ENCODE measurements at places on chromosomes 2 and 18.

DNA sequence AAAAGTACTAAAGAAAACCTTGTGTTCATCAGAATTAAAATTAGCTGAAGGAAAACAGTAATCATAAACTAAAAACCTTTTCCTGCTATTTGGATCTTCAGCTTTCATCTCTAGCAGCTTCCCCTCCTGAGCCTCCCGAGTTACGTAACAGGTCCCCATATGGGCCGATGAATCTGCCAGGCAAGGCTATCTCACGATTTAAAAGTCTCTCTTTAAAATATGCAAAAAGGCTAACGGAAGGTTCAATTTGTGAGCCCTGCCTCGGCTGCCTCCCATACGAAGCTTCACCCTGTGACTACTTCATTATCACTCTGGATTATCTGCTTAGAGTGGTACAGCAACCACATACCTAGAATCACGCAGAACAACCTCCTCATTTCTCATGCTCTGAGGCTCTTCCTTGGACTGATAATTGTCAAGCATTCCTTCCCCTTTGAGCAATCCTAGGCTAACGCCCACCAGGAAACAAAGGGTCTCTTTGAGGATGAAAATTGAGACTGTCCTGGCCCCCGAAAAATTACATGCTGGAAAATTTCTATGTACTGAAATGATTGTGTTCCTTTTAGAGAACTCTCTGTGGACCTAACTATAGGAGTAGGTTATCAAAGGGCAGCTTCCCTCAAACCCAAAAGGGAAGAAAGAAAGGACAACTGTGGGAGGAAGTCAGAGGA is 147.4 kb downstream of the ZEB2 start:
- no peak for DNase-seq

DNA sequence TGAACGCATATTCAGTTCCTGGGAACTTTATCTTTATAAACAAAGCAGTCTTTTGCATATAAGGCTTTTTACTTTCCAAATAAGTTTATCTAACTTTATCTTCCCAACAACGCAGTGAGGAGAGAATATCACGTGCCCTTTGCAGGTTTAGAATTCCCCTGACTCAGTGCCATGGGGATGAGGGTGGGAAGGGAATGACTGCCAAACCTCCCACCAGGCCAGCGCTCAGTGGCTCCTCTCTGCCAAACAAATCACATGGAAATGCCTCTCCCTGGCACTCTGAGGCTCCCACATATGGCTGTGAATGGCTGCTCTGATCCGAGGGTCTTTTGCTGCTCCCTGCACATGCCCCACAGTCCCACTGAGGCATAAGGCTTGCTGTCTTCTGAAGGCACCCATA is 158.3 kb downstream of the DNAH6 start:
- DNase-seq: no peak

GRCh38 chr2:59266453-59266852 is 1025.3 kb upstream of the FANCL start:
- DNase-seq: no peak

DNA sequence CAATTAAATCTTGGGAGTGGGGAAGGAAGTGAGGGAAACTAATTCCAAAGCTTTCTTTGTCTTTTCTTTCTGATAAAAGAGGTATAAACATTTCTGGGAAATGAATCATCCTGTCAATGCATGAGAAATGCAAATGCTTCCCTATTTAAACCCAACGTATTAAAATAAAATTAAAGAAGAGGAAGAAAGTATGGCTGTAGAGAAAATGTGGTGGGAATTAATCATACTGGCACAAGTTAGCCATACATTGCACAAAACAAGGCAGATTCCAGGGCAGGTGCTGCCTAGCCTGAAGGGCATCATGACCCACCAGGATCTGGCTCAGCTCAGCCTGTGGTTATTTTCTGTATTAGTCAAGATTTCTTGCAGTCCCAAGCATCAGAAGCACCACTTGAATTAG is 338.0 kb downstream of the NYAP2 start:
- no peak for DNase-seq

- DNase-seq: no peak
These were observed 12.4 kb upstream of the IL1RN start for GRCh38 chr2:113114996-113115395.

DNA sequence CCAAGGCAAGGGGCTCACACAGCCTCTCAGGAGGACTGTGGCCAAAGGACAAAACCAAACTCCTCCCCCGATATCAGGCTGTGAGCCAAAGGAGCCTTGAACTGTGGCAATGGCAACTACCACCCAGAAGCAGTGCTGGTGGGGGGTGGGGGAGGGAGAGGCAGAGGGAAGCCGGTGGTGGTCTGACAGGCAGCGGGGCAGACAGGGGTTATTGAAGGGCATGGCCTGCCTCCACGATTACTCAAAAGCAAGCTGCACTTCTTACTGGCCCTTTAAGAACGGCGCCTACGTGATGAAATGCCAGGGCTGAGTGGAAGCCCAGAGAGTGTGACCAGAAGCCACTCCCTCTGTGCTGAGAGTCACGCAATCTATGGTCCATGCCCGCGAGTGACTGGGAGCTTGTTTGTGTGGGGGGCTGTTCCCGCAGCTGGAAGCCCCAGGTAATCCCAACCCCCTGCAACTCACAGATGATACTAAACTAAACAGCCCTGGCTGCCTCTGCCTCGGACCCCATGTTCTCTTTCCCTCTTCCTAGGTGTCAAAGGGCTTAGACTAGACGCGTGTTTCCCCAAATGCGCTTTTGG is 128.2 kb upstream of the CXCR4 start:
- DNase-seq: peak; percentile 85

DNA sequence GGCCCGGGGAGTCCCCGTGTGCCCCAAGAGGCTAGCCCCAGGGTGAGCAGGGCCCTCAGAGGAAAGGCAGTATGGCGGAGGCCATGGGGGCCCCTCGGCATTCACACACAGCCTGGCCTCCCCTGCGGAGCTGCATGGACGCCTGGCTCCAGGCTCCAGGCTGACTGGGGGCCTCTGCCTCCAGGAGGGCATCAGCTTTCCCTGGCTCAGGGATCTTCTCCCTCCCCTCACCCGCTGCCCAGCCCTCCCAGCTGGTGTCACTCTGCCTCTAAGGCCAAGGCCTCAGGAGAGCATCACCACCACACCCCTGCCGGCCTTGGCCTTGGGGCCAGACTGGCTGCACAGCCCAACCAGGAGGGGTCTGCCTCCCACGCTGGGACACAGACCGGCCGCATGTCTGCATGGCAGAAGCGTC is 16.9 kb upstream of the FAHD2A start:
- no peak for DNase-seq

DNA sequence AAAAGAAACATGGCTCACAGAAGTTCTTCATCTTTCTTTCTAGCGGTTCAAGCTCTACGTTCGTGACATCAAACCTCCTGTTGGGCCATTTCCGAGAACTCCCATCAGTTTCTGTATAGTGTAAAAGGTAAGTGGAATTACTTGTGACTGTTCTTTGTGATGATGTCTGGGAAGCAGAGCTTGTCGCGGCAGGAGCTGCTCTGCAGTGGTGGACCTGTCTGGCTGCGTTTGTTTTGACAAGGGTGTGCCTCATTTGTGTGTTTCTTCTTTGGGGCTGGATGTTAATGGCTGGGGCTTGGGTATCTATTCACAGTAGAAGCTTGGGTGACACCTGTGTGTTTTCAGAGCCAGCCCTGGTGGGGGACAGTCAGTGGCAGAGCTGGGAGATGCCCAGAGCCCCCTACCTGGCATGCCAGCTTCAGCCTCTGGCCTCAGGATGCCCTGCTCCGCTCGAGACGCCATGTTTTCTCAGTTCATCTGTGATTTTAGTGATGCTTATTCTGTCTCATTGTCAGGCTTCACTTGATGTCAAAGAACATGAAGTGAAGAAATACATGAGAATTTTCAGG is 59.6 kb downstream of the LDLRAD4 start:
- no peak for DNase-seq

DNA sequence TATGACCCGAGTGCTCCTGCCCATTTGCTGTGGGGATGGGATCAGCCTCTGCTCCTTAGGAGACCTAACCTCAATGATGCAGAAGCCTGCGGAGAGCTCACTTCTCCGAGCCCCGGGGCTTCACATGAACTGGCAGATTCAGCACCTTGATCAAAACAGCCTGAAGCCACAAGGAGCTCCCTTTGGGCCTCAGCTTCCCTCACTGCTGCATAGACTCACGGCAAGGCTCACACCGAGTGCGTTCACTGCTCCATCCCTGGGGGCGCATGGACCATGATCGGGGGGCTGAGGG is 33.0 kb downstream of the CRACDL start:
- DNase-seq: no peak

DNA sequence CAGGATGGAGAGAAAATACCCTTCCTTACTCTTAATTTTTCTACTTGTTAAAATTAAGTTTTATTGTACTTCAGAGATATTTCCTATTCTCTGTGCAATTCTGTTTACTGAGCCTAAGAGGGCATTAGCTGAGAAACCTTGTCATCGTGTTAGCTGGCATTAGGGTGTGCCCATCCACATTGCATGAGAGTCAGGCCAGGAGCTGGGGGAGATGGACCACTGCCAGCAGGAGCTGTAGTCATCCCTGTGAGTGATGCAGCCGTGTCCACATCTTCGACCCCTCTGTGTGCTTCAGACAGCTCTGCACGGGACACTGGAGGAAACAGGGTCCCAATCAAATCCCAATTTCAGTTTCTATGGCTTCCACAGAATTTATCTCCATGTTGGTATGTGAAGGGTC is 34.2 kb downstream of the ABCA12 start:
- no peak for DNase-seq

- no peak for DNase-seq
These were observed 40.3 kb downstream of the TNFRSF11A start for GRCh38 chr18:62365420-62365819.

DNA sequence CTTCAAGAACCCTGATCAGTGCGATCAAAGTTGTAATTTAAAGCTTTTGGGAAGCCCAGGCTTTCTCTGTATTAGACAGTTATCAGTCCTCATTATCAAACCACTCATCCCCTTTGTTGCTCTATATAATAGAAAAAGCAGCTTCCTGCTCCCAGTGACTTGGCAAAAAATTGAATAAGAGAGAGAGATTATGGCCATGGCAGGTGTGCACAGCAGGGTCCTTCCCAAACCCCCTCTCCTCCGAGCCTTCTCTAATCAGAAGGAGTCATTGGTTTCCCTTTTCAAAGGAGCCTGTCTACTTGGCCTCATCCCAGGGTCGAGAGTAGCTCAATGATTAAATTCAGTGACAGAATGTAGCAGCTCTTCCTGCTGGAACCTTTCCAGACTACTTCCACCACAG is 81.5 kb downstream of the SEMA4F start:
- DNase-seq: no peak

GRCh38 chr2:177753682-177754491 is 318.7 kb downstream of the PDE11A start:
- DNase-seq: peak; percentile 73

GRCh38 chr2:95347681-95348608 is 50.8 kb downstream of the KCNIP3 start:
- DNase-seq: no peak

Data from NAMALWA (cell line).